ENCODE measurements at places on chromosomes 13 and 19.

GRCh38 chr13:83272652-83273240 lies 609.5 kb downstream of the SLITRK1 start:
- DNase-seq, result no peak

- no peak for DNase-seq
Measured at GRCh38 chr13:104355041-104355670, 1288.9 kb upstream of the SLC10A2 start.

DNA sequence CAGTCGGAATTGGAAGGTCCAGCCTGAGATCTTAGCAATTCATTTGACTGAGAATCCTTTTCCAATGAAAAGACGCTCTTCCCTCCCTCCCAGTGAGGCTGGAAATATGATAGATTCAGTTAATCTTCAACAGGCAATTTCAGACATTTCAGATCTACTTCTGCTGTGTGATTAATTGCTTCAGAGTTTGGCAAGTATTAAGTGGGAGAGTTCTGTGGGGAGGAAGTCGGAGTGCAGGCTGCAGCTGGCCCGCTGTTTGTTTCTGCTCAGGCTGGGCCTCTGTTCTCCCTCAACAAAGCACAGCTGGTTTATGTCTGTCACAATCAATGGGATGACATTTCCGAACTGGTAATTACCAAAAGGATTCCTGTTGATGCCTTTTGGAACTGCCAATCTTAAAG lies 178.2 kb downstream of the NDFIP2 start:
- DNase-seq, result no peak

- DNase-seq, result no peak
Measured at GRCh38 chr19:7560255-7560654, 24.7 kb downstream of the PNPLA6 start.

DNA sequence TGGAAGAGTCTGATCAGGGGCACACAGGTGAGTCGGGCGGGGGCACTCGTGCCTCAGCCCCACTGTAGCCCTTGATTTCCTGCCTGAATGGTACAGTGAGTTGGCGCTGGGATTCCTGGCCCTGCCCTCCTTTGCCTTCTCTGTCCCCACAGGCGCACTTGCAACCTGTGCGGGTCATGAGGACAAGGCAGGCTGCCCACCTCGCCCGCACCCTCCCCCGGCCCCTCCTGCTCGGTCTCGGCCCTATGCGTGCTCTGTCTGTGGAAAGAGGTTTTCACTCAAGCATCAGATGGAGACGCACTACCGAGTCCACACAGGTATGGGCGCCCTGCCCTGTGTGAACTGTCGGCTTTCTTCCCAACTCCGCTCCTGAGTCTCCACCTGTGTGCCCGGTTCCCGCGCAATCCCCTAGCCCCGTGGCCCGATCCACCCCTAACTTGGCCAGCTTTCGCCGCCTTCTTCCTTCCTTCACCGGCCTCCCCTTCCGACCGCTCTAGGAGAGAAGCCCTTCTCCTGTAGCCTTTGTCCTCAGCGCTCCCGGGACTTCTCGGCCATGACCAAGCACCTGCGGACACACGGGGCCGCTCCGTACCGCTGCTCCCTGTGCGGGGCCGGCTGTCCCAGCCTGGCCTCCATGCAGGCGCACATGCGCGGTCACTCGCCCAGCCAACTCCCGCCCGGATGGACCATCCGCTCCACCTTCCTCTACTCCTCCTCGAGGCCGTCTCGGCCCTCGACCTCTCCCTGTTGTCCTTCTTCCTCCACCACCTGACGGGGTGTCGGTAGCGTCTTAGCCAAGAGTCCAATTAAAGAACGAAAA lies 1.6 kb upstream of the KMT2B start:
- peak; percentile 62 for DNase-seq

DNA sequence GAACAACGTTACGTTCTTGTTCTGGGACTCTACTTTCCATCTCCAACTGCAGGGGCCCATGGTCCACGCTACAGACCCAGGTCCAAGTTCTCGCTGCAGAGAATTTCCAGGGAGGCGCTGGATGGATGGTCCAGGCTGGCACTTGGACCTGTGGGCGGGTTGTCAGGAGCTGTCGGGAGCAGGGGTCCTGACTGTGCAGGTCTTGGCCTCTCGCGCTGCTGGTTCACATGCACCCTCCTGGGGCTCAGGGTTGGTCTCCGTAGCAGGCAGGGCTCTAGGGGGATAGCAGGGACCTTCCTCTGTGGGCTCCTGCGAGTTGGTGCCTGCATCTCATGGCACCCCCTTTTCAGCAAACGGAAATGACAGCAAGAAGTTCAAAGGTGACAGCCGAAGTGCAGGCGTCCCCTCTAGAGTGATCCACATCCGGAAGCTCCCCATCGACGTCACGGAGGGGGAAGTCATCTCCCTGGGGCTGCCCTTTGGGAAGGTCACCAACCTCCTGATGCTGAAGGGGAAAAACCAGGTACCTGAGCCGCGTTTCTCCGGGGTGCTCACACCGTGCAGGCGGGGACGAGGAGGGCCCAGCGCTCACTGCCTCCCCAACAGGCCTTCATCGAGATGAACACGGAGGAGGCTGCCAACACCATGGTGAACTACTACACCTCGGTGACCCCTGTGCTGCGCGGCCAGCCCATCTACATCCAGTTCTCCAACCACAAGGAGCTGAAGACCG lies 6.6 kb downstream of the PTBP1 start:
- no peak for DNase-seq
